ENCODE measurements at places on chromosomes 5 and 9.

DNA sequence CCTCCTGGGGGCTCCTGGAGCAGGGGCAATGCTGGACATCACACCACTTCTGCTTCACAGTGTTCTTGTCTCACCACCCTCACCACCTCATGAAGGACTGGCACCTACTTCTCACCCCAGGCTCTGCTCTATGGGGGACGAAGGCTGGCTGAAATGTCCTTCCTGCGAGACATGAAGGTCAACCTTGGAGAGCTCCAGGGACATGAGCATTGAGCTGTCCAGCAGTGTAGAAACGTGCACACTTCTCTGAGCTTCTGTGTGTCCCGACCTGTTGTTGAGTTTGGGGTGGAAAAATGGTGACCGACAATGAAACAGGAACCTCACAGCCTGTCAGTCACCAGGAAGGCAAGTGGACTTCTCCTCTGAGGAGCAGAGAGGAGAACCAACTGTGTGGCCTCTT is 68.6 kb upstream of the ADAMTS16 start:
- no peak for DNase-seq

GRCh38 chr9:97395745-97396144 is 16.2 kb upstream of the TDRD7 start:
- DNase-seq: no peak

- no peak for DNase-seq
These were observed 94.4 kb downstream of the ARHGAP26 start for GRCh38 chr5:142864290-142865260.

DNA sequence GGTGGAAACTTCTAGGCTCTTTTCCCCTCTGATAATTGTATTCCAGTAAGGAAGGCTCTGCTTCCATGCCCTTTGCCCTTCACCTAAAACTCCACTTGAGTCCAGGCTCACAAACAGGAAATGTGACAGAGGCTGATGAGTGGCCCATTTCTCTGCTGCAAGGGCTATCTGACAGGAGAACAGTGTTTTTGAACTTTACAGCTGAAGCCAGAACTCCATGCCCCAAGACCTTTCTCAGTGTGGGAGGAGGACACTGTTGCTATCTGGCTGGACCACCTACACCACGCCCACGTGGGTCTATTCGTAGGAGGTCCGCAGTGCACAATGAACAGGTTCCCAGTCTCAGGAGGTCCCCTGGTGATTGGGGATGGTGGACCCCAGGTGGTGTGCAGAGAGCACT is 13.6 kb downstream of the GGTA1 start:
- DNase-seq: no peak

DNA sequence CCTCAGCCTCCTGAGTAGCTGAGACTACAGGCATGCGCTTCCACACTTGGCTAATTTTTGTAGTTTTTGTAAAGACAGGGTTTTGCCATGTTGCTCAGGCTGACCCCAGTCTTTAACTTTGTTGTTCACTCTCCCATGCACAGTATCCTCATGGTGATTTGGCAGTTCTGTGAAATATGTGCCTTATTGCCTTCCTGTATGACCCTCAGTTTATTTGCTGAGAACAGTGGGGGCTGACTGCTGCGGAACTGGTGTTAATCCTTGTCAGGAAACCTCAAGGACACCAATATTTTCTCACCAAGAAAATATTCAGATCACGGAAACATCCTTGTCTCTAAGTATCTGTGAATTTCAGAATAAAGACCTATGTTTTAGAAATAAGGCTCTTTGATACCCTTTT is 287.8 kb downstream of the ARRDC3 start:
- DNase-seq: no peak

DNA sequence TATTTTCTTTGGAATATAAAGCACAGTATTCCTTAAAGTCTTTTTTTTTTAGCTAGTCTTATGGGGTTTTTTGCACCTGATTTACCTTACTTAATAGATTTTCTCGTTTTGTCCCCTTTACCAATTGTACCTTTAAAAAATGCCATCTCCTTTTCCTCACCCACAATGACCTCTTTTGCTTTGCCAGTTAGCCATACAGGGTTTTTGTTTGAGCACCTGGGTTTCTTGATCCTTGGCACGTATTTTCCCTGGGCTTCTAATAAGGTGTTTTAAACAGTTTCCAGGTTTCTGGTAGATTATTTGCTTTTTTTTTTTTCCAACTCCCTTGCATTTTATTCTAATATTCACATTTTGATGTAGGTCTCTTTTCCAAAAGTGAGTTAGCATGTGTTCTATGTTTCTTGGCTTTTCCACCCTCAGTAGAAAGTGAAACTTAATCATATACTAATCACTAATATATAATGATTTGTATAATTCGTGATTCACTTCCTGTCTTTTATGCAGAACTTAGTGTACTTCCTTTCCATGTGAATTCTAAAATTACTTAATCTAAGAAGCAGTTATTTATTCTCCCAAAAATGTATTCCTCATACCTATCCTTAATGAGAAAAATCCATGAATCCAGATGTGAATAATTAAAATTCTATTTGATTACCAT is 673.9 kb upstream of the RGMB start:
- no peak for DNase-seq

DNA sequence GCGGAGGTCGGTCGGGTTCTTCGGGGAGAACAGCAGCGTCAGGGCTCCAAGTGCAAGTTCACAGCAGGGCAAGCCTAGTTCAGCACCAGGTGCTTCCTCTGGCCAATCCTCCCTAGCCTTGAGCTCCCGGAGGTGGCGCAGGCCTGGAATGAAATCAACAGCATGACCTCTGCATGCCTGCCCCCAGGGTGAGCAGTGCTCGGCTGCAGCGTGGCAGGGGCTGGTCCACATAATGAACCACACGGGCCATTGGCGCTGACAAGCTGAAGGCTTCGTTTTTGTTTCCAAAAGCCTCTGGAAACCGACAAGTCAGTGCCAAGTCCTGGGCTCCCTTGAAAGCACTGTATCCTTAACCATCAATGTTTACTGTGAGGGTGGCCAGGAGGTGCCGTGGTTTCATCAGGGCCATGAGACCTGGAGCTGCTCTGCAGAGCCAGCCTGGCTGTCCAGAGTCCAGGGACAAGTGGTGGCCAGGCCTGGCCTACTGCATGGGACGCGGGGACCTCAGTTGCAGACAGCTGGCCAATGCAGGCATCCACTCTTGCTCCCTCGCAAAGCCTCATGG is 2.1 kb upstream of the INPP5E start:
- no peak for DNase-seq

- DNase-seq: no peak
These were observed 122.0 kb downstream of the NIPBL start for GRCh38 chr5:36998578-36998977.

DNA sequence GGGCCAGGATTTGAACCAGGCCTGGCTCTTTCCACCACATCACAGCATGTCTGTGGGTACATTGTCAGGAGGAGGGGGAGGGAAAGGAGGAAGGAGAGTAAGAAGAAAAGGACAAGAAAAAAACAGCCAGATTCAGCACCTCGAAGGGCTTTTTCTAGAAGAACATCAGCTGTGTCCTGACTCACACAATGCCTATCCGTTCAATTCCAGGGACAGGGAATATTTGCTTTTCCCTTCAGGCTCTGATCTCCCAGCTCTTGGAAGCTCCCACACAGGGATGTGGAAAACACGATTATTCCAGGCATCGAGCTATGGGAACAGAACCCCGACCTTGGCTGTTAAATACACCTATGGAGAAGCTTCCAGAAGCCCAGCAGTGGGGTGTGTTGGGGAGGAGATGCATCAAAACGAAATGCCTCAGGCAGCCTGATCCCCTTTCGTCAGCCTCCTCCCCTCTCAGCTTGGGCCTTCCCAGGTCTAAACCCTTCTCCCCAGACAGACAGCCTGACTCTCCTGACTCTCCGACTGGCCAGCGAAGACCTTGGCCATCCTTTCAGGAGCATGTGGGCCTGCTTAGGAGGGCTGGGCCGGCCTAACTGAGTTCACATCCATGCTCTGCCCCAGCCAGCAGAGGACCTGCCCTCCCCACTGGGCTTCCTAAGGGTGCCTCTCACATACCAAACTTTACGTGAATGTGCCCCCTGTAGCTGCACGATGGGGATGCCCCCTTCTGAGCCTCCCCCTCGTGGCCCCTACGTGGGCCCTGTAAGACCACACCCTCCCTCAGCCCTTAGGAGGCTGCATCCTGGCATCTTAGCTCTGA is 54.4 kb downstream of the NEURL1B start:
- no peak for DNase-seq

GRCh38 chr5:124725040-124725434 is 21.4 kb downstream of the ZNF608 start:
- no peak for DNase-seq

GRCh38 chr5:180311216-180311615 is 19.3 kb upstream of the MAPK9 start:
- DNase-seq: no peak

GRCh38 chr5:305459-305858 is 16.1 kb upstream of the AHRR start:
- DNase-seq: no peak

DNA sequence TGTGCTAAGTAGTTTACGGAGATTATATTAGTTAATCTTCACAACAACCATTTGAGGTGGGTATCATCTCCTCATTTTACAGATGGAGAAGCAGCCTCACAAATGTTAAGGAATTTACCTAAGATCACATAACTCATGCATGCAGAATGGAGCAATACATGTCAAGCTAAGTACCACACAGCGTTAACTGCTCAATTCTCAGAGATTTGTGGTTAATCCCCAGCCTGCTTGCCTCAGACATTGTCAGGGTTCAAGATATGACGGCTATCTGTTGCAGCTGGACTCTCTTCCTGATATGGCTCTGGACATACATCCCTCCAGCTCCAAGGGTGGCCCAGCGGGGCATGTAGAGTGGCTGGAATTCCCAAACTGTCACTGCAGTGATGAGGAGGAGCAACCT is 7.3 kb upstream of the ZNF346 start:
- peak; percentile 53 for DNase-seq

DNA sequence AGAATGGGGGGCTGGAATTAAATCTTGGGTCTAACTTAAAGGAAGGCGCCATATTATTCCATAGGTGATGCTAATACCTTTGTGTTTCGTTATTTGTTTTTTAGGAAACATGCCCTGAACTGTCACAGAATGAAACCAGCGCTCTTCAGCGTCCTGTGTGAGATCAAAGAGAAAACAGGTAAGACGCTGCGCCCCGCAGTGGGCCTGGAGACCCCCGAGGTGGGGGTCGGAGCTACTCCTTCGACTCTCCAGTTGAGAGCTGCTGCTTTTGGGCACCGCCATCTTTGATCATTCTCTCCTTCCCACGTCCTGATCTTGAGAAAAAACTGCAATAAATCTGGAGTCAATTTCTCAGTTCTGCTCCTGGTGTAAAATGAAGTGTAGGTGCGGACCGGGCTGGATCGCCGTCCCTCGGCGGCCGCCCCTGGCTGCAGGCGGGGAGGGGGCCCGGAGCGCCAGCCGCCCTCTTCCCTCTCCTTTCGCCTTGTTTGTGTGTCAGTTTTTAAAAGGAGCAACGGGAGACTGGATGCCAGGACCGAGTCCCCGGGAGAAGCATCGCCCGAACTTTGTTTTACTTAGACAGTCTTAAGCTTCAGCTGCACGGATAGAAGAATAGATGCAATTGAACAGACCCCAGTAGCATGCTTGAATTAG is 1.4 kb downstream of the PBX3 start:
- DNase-seq: no peak

DNA sequence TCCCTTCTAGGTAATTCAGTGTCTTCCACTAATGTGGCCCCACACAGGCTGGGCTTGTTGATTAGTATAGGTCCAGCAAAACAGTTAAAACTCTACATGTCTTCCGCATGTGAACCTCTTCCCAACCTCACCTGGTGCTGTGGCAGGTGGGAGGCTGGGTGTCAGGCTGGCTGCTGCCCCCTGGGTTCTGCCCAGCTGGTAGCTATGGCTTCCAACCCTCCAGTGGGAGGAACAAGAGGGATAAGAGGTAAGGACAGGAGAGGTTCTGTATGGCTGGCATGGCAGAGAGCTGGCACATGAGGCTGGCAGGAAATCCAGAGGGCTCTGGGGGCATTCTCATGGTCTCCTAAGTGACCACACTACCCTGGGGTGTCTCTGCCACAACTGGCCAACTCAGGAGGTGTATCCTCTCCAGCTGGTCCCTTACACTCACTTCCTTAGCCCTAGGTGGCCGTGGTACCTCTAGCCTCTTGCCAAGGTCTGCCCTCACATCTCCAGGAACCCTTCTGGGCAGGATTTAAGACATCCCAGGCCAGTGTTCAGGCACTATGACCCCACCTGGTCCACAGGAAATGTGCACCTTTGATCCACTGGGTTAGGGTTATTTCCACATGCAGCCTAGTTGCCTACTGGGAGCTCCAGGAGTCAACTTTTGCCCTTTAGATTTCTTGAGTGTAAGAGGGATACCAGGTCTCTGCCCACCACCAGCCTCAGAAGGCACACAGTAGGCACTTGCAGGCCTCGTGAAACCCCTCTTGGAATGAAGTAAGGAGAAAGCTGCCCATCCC is 41.7 kb downstream of the AHRR start:
- no peak for DNase-seq

GRCh38 chr9:35691334-35691650 is 1.6 kb upstream of the TPM2 start:
- no peak for DNase-seq

GRCh38 chr5:125198270-125198974 is 452.0 kb upstream of the ZNF608 start:
- peak; percentile 61 for DNase-seq

DNA sequence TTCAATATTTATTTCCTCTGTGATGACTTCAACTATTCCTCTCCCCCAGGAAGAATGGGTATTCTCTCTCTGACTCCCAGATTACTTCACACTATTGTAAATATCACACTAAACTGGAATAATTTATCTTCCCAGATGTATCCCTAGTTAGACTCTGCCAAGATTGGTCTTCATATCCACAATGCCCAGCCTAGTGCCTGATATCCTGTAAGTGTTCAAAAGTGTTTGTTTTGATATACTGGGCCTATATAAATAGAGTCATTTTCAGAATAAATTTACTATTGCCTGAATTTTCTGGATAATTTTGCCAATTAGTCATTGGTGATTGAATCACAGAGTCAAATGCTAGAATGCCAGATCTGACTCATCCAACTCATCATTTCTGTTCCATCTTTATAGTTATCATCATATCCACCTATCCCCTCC is 143.7 kb upstream of the TNC start:
- DNase-seq: no peak

- no peak for DNase-seq
These were observed 360.2 kb upstream of the GRIA1 start for GRCh38 chr5:153130296-153130695.

GRCh38 chr9:34689512-34689911 is 1.6 kb downstream of the CCL19 start:
- DNase-seq: no peak

DNA sequence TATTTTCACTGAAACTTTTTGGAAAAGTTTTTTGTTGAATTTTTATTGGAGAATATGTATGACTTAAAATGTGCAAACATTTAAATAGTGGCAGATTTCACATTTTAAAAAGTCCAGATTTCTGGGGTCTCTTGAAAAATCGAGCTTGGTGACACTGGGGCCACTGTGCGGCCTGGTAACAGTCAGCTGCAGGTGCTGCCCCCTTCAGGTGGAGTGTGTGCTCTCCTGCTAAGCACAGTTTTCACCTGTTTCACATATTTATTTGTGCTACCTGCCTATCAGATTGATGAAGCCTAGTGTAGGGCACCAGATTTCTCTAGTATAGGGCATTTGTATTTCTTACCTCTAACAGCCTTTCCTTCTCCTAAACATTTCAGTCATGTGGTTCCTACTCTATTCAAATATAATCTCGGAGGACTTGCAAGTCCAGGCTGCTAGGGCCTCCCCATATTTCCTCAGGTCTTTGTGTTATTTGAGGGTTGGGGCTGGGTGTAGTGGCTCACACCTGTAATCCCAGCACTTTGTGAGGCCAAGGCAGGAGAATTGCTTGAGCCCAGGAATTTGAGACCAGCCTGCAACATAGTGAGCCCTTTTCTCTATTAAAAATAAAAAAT is 95.8 kb upstream of the KLF9 start:
- peak; percentile 38 for DNase-seq

GRCh38 chr5:65100911-65101631 is 332.3 kb downstream of the CWC27 start:
- peak; percentile 78 for DNase-seq

All from amniotic epithelial cell (primary cell).